ENCODE measurements at places on chromosomes 12 and 14.
A peak's percentile ranks its signal among the peaks of the same experiment; 100 is the strongest.

DNA sequence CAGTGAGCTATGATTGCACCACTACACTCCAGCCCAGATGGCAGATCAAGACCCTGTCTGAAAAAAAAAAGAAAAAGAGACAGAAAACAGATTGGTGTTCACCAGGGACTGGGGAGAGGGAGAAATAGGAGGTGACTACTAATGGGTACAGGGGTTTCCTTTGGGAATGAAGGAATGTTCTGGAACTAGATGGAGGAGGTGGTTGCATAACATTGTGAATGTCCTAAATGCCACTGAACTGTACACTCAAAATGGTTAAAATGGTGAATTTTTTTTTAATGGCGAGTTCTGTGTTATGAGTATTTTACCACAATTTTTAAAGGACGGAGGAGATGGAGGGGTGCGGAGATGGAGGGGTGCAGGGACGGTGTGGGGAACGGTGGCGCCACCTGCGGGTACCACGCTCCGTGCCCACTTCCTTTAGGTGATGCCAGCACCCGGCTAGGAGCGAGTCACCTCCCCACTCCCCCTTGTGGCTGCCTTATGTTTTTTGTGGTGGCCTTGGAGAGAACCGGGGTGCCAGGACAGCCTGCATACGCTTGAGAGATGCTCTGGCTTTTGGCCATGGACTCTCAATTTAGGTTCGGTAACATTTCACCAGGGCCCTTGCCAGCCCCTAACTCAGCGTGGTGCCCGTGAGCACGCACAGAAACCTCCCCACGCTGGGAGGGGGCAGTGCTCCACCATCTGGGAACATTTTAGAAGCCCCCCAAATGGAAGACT, 16.1 kb downstream of the UBC start:
- DNase-seq, result peak; percentile 2

DNA sequence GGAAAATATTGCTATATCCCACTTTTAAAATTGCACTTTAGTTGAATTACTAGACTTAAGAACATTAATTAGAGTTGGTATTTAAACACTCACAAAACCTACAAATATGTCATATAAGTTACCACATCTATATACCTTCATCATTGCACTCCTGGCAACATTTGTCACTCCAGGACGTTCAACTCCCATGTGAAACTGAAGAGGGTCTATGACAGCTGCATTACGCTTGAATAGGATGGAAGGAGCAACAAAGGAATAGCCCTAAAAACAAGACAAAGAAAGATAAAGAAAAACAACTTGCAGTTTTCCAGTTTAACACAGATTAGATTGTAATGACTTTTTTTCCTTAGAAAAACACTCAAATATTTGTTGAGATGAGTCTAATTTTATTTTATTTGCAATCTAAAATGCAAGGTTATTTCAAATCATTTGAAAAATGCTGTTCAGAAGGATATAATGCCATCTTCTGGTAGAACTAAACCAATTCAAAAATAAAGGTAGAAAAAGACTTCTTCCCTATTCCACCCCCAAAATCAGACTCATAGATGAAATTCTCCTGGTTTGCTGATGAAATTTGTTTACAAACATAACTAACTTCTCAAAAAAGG, 84.3 kb upstream of the TTC7B start:
- no peak for DNase-seq

DNA sequence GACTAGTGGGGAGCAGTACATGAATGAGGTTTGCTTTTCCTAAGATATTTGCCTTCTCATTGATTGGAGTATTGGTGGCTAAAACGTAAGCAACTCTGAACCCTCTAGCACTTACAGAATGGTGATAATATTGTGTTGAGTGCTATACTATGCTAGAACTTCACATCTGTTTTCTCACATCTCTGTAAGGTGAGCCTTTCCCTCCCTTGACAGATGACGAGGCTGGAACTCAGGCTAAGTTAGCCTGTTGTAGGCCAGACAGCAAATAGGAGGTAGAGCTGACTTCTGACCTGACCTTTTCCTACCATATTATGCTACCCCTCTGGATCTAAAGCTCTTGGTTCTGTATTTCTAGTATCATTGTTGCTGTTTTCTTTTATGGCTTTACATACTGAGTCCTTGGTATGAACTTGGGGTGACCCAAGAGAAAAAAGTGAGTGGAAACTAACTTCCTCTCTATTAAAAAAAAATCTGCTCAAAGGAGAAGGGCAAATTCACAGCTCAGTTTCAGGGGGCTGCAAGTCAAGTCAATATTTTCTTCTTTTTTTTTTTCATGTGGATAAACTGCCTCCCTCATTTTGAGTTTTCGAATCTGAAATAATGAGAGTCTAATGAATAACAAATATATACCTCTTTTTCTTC, 85.9 kb downstream of the CRADD start:
- DNase-seq, result no peak

GRCh38 chr14:89004166-89004565, 179.7 kb downstream of the TTC8 start:
- no peak for DNase-seq

- DNase-seq, result no peak
Observed at GRCh38 chr12:77728018-77728417, 102.7 kb upstream of the NAV3 start.

DNA sequence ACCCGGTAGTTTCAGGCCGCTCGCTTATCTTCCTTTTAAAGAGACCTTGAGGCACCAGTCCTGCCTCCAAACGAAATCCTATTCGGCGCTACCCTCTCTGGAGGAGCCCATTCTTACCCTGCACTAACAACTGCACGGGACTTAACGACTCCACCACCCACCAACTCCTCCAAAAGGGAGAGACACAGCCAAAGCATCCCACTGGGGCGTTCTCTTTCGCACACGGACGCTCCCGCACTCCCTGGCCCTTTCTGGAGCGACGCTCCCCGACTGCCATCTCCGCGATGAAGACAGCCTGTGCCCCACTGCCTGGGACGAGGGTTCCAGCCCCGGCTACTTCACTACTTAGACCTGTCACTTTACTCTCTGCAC, 650 bp downstream of the GALC start:
- peak; percentile 55 for DNase-seq

DNA sequence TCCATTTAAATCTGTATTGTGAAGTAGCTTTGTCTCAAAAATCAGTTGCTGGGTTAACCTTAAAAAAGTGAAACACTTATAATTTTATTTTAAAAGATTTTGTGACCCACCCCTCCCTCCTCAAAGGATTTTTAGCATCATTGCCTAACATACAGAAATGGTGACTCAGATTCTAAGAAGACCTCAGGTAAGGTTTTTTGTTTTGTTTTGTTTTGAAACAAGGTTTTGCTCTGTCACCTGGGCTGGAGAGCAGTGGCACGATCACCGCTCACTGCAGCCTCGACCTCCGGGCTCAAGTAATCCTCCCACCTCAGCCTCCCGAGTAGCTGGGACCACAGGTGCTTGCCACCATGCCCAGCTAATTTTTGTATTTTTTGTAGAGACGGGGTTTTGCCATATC, 74.2 kb downstream of the GNS start:
- no peak for DNase-seq

DNA sequence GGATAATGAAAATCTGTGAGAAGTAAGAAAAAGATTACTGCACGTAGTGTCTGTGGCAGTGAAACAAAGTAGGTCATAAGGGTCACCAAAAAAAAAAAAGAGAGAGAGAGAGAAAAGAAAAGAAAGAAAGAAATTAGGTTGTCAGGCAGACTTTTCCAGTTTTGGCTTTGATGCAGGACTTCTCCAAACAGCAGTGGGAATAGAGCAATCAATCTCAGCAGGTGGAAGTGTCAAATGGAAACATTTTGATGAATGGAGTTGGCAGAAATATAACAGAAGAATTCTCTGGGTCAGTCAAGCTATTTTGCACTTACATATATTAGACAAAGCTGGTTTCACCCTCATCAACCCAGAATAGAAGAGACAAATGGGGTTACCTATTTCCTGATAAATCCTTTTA, 745.8 kb downstream of the SLC6A15 start:
- DNase-seq, result no peak

GRCh38 chr14:89807892-89808291, 146.6 kb downstream of the EFCAB11 start:
- no peak for DNase-seq

- DNase-seq, result no peak
Observed at GRCh38 chr14:21215130-21215878, 53.9 kb downstream of the HNRNPC start.

DNA sequence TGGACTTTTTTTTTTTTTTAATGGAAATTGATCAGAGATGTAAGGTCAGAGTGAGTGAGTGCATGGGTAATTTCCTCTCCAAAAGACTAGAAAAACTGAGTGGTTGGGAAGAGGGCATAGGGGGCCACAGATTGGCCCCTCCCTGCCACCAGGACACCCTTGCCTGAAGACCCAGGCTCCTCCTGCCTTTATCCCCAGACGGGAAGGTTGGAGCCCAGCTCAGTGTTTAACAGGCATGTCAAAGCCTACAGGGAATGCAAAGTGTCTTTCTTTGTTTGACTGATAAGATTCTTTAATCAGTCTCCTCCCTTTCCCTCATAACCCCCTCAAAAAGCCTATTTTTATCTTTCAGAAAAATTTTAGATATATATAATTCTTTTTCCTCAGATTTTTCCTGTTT, 50.3 kb downstream of the IRAK3 start:
- no peak for DNase-seq

DNA sequence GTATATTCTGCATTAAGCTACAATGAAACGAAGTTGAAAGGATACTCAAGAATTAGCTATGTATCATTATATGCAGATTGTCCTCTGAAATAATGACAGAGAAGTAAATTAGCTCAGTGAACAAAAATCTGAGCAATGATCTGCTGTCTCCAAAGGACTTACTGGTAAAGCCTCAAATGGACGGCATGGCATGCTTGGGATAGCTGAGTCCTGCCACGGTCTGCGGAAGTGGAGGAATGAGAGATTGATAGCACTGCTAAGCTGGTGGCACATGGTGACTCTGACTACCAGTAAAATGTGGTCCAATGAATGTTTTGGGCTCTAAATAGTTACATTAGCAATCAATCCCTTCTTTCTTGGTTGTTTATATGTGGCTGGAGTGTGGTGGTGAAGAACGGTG, 3.7 kb upstream of the DENND5B start:
- no peak for DNase-seq
